Activated T-helper 9 cell treated with anti-CD3 and anti-CD28 coated beads, Interleukin-2, amount 50 U/mL, for 16 hours (primary cell): ENCODE measurements at places on chromosomes 3 and 15.
A peak's percentile ranks its signal among the peaks of the same experiment; 100 is the strongest.

DNA sequence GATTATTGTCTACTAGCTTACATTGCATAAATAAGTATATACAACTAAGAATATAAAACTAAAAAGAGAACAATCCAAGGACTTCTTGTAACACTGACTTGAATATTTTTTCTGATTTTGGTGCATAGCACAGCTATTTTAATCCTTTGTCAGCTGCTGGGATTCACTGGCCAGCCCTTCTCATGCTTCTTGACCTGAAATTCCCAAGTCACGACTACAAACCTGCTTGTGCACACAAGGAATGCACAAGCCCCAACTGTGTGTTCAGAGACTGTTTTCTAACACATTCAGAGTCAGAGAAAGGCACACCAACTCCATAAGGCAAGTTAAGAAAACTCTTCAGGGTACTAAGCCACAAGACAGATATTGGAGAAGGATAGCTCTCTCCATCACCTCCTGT is 80.9 kb downstream of the TNIK start:
- DNase-seq = no peak

DNA sequence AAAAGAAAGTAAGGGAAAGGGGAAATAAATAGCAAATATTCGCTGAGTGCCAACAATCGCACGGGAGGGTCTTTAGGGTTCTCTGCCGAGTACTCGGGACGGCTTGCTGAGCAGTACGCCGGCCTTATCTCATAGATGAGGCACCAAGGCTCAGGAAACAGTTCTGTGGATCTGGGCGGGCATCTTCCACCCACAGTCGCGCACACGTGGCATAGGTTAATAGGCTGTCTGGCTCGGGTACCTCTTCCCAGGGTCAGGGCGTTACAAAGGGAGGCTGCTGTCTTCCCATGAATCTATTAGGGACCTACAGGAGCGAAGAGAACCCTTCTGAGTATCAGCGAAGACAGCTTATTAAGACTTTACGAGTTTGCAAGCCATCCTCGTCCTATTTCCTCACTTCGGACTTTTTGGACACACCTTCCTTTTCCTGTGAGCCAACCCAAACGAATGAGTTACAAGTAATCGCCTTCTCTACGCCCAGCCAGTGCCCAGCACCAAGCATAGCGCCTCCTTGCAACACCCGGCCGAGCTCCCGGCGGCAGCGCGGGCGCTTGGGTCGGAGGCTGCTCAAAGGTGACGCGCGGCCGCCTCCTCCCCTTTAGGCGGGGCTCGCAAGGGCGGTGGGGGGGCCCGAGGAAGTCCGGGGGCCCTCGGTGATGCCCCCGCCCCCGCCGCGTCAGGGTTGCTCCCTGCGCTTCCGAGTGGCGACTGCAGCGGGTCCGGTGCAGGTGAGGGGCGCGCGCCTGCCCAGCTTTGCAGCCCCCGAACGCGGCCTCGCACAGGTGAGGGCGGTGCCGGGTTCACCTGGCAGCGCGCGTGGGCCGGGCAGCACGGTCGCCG is at the start of gene MCTP2:
Gene MCTP2 (plus strand): TSS at position 679 of the 840 bp plus-strand sequence. CDS start 66,705 bp downstream, outside the sequence.
- peak; percentile 76 for DNase-seq

- DNase-seq = no peak
Observed at GRCh38 chr15:64070965-64071851, 22.4 kb downstream of the CIAO2A start.

- no peak for DNase-seq
Observed at GRCh38 chr3:15638891-15639262, 37.3 kb downstream of the BTD start.

GRCh38 chr15:32717426-32718226 is at the start of gene GREM1:
Gene GREM1 (plus strand): TSS chr15:32718004. CDS start chr15:32730691, 12,687 bp downstream.
- no peak for DNase-seq

GRCh38 chr15:80491163-80491847 is 87.1 kb downstream of the ARNT2 start:
- DNase-seq = no peak

GRCh38 chr15:77591968-77592613 is 40.6 kb downstream of the LINGO1 start:
- DNase-seq = no peak

- DNase-seq = no peak
Observed at GRCh38 chr3:17040990-17041377, 156.2 kb downstream of the PLCL2 start.

- no peak for DNase-seq
Observed at GRCh38 chr3:143809121-143809621, 39.1 kb downstream of the SLC9A9 start.

GRCh38 chr15:98872774-98873173 is 134.8 kb downstream of the PGPEP1L start:
- DNase-seq = no peak
